ENCODE measurements at places on chromosomes 7 and 10. TPM values are rescaled to one million over a fixed set of nuclear protein-coding genes. Genes with fewer than 3 reads are reported as not detected.

DNA sequence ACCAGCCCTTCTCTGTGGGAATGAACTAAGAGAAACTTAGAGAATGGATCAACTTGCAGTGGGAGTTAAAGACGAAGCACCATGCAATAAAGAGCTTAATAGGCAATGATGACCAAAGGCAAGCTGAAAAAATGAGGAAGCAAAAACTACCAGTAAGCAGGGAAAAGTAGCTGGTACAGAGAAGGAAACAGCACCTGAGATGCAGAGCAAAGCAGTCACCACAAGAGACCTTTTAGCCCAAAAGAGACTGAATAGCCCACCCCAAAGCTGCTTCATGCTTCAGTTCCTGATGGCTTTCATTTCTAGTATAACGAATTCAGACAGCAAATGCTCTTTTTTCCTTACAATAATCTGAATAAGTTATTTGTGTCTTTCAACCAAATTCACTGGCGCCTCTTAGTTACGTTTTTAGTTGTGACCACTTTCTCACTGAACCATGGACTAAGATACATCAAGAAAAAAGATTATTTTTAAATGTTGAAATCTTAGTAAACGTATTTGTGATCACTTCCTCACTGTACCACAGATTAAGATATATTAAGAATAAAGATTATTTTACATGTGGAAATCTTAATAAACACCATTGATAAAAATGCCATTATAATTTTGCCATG, 76.0 kb downstream of the USP6NL start:
- no peak for DNase-seq

- no peak for DNase-seq
Measured at GRCh38 chr7:103447073-103447960, 1.3 kb upstream of the SLC26A5 start.

DNA sequence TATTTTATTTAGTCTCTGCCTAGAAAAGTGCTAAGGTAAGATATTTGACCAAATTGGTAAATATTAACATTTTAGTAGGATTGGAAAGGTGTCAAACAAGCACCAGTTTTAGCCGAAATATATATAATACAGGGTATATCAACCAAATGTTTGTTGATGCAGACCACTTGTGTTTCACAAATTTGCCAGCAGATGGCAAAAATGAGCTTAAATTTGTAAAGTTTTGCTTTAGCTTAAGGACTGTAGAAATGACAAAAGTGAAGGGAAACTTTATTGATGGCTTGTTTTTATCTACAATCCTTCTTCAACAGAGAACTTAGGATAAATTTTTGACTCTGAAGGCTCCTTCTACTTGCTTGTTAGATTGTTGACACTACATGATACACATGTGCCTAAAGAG, 4.8 kb upstream of the POLR1F start:
- no peak for DNase-seq

GRCh38 chr7:34333925-34334324, 324.1 kb upstream of the NPSR1 start:
- DNase-seq: no peak

DNA sequence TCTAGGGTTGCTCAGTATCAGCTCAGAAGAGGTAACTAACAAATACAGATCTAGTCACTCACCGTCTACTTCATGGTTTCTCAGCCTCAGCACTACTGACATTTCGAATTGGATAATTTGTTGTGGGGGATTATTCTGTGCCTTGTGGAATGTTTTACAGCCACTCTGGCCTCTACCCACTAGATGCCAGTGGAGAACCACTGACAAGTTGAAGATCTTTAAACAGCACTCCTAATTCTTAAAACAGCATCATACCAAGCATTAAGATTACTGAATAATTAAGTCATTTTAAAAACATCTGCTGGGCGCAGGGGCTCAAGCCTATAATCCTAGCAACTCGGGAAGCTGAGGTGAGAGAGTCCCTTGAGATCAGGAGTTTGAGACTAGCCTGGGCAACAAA, 82.6 kb downstream of the UPF2 start:
- DNase-seq: no peak

DNA sequence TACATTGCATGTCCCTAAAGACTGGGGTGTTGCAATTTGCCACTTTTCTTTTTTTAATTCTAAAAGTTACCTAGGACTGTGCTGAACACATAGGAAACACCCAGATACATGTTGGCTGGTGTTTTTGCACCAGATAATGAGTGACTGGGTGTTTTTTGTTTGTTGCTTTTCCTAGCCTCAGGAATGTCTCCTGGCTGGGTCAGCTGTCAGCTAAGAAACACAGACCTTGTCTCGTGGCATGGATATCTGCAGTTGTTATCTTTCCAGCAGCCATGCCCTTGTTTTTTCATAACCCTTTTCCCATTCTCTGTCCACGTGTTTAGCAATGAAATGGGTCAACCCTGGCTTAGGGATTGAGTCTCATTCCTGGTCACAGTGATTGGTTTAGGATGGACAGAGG, 433.9 kb upstream of the ZMIZ1 start:
- no peak for DNase-seq

DNA sequence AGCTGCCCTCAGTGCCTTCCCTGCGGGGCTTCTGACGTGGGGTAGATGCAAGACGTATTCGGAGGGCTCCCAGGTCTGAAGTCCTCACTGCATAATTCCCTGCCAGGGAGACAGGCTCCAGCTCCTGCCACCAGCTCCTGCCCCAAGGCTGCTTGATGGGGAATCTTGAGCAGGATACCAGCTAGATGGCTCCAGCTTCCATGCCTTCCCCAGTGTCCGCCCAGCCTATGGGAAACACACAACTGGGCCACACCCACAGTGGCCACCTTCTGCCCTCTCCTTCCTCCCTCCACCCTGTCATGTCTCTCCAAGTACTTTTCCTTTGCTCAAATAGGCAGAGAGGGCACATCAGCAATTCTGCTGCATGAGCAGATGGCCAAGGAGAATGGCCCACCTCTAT, 95.8 kb downstream of the PARP12 start:
- no peak for DNase-seq

- DNase-seq: no peak
Measured at GRCh38 chr10:77147871-77148270, 489.7 kb downstream of the KCNMA1 start.

GRCh38 chr7:82578430-82578829, 134.9 kb upstream of the CACNA2D1 start:
- DNase-seq: no peak

DNA sequence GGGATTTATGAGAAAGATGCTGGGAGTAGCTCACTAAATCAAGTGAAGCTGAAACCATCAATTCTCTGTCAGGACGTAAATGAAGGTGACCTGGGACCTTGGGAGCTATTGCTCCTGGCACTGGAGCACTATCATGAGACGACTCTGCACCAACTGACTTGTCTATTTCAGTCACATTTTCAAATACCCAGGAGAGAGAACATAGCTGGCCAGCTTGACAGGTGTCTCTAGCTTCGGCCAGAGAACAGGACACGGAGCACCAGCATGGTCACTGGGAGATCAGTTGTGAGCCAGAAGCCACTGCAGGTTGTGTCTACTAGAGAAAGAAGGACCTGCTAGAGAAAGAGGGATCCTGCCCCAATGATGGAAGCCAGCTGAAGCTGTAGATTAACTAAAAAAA, 17.4 kb upstream of the ATOH7 start:
- DNase-seq: no peak

GRCh38 chr7:74228951-74229900, 19.4 kb downstream of the LAT2 start:
- DNase-seq: no peak

- no peak for DNase-seq
Measured at GRCh38 chr7:92837000-92837749, 802 bp upstream of the CDK6 start.

DNA sequence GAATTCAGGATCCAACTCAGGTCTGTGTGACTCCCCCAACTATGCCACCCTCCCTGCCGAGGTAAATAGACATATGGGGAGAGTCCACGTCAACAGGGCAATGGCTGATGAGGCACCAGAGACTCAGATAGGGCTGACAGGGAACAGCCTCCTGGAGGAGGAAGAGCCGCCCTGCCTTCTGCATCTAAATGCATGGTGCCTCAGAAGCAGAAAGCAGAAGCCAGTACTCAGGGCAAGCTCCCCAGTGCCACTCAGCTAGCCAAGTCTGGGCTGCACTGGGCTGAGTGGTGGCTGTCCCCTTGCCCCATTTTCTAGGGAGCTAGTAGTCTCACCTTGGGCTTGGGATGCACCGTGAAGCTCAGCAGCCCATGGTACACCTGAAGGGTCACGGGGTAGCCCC, 11.0 kb downstream of the RRP12 start:
- no peak for DNase-seq

Gene HOXA13
- polyA plus RNA-seq: 24.4 TPM

Gene BTBD16
- 10.2 TPM for polyA plus RNA-seq

Gene FANK1
- 1.5 TPM for polyA plus RNA-seq

Gene TMEM176A
- 56.1 TPM for polyA plus RNA-seq

Gene FKBP9
- 75.1 TPM for polyA plus RNA-seq

Gene FKBP6
- not detected for polyA plus RNA-seq
